ENCODE measurements at places on chromosomes 1 and 21.

DNA sequence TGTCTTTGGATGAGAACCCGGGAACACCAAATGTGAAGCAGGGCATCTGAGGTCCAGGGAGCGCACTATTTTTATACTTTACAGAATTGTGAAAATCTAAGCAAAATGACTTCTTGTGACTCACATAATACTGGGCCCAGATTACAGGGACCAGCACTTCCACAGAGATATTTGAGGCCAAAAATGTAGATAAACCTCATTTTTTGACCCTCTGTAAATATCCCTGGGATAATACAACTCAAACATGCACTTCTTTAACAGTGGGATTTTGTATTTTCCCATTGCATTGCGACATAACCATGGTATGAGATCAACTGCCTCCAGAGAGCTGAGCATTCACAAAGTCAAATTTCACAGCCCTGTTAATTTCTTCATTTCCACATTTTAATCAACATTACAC, 289.4 kb upstream of the ADGRL4 start:
- no peak for DNase-seq

GRCh38 chr1:43938892-43939587, 5.4 kb downstream of the ARTN start:
- no peak for DNase-seq

DNA sequence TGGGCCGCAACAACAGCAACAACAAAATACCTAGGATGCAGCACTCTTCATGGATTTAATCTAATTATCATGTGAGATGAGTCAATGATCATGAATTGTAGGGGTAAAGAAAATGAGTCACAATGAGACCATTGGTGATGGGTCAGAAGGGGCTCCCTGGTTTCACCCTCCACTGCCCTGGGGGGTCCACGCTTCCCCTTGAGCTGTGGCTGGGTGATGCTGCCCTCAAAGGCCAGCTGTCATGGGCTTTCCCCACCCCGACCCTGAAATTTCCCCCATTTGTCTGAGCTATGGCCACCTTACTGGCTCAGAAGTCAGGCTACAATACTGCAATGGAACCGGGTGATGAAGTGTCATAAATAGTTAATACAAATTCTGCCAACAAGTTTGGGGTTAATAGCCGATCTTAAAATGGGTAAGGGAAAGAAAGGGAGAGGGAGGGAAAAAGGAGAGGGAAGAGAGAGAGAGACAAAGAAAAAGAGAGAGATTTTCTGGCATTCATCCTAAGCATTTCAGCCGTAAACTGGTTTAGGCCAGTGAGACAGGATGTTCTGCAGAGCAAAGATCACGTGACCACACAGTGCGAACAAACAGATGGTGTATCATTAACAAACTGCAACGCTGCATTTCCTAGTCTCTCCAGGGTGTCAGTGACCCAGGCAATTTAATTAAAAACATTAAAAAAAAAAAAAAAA, 143.4 kb upstream of the ERRFI1 start:
- DNase-seq = no peak

- DNase-seq = no peak
Measured at GRCh38 chr1:147496044-147496443, 45.3 kb upstream of the BCL9 start.

DNA sequence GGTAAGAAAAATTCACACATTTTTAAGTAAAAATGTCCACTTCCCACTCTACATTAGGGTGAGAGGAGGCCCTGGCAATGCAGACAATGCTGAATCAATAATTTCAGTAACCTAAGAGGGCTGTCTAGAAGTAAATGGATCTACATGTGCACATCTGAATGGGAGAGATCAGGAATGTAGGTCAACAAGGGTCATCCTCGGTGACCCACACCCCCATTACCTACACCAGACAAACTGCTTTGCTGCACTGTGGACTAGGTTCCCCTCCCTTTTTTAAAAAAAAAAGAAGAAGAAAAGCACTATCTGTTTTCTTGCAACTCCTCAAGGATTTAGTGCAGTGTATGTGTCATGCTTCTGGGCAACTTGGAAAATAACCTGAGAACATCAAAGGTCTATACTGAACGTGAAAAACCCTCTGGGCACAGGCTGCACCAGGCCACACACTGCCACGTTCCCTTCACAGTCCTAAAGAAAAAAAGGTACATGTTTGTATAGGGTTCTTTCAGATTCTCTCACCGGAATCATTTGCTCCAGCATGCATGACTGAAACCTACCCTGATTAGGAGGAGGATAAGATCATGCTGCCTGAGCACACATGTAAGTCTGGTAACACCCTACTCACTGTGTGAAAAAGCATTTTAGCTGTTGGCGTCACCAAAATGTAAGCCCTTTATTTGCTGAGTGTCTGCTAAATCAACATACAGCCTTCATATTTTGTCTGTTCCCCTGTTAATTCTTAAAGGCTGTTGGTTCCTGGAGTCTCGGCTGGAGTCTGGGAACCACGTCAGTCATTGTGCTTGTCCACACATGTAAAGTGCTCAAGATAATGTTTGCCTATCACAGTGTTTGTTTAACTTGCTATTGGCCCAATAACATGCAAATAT, 341.0 kb downstream of the SMYD3 start:
- DNase-seq = no peak

- no peak for DNase-seq
Measured at GRCh38 chr1:148352470-148353053, 130.5 kb downstream of the PPIAL4G start.

GRCh38 chr21:29233256-29233546, 65.5 kb upstream of the BACH1 start:
- DNase-seq = no peak

GRCh38 chr21:41304068-41304720, 12.4 kb upstream of the FAM3B start:
- DNase-seq = no peak

DNA sequence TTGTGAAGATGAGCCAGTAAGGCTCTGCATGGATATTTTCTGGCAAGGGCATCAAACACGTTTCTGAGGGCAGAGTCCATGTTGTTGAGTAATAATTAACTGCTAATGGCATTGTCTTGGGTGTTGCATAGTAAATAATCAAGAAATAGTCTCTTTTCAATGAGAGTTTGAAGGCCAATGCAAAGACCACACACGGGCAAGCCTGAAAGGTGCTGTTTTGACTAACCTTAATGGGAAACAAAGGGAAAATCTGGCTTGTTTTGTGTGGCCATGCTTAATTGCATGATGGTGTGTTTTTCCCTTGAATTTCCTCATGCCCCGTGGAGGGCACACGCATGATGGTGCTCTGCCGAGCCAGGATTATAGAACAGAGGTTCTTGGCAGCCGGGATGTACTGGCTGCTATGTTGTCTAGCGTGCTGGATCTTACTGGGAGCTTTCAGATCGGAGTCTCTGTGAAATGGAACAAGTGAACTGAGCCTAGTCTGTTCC, 127.6 kb downstream of the NOS1AP start:
- no peak for DNase-seq

DNA sequence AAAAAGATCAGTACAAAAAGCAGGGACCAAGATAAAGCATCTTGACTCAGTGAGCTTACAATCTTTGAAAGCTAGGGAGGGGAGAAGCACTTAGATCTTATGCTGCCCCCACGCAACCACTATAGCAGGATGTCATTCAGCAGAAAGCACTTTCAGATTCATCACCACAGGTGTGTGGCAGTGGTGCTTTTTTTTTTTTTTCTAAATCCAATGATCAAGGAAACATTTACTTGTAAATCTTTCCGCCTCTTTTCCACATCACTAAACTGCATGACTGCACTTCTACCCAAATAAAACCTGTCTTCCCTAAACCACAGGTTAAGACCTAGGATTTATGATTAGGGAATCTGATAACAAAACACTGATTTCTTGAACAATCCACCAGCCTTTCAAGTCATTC, 154.8 kb downstream of the SLC45A1 start:
- no peak for DNase-seq

- no peak for DNase-seq
Measured at GRCh38 chr1:41500781-41501518, 16.5 kb upstream of the EDN2 start.

DNA sequence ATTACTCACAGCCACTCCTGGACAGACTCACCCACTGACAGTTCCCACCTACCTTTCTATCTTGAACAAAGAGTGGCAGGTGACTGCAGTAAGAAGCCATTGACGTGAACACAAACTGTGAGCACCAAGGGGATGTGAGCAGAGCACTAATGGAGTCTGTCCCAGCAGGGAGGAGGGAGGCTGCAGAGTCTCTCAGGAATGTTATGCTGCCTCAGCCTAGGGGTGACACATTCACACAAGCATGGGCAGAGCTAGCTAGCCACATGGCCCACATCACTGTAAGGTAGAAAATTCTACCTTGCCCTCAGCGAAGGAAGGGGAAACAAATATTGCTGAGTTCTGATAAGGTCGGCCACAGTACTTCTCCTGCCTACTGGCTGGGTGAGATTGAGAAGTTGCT, 56.8 kb upstream of the PTGFRN start:
- DNase-seq = no peak

- peak; percentile 80 for DNase-seq
Measured at GRCh38 chr21:45820171-45821091, 161.1 kb upstream of the COL6A1 start.

DNA sequence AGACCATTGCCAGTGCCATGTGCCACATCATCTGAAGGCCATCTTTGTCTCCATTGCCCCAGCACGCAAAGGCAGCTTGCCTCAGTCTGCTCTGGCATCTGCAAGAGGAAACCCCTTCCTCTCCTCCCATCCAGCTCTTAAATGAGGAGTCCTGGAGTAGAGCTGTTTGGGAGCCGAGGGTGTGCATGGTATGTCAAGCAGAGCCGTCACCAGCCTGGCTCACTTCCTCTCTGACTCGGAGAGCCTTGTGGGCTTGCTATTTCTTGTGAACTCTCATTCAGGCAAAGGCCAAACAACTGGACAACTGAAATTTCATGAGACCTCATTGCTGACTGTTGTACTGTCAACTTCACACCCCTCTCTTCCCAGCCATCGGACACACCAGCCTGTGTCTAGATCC, 143.9 kb downstream of the SIPA1L2 start:
- no peak for DNase-seq

DNA sequence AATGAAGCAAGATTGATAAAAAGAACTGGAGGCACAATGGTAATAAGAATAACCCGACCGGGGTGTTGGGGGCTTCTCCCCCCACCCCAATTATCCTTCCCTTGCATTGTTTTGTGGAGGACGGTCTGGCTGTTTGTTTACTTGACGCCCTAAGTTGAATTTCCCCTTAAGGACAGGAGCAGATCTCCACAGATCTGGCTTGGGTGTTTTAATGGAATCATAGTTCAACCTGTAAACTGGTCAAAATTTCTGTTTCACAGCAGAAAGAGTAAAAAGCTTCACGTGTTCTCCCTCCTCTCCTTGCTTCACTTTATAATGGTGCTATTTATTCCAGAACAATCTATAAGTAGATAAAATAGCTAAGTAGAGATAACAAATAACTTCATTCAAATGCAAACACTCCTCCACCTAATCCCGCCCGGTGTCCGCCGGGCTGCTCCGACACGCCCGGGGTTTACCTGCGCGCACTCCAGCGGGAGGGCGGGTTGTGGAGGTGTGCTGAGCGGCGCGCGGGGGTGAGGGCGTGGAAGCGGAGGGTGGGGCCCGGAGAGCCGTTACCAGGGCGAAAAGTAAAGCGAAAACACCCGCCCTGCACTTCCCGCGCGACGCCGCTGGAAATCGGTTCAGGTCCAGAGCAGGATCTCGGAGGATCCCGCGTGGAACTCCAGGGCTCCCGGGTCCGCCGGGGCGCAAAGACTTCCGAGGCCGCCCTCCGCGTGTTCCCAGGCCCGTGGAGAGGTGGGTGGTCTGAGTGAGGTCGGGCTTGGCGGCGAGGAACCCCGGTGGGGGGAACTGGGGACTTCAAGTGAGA, 2.0 kb upstream of the ATF3 start:
- DNase-seq = no peak

DNA sequence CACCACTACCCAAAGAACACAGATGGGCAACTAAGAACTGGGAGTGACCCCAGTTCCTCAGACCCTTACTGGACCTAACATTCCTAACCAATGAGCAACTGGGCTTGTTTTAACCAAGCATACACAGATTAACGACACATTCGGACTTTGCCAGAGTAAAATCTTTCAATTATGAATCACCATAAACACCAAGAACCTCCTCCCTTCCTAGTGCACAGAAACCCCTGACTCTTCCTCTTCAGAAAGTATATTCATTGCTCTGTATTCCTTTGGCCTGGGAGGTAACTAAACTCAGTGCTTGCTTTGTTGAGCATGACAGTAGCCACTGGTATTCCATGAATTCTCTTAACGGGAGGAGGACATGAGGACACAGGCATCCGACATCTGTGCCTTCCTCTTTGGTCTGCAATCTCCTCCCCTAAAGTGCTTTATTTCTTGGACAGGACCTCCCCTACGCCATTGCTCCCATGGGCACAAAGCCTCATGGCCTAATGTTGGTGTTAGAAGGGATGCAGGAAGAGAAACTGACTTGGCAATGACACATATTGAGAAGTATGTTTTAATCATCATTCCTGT, 42.7 kb downstream of the SEC16B start:
- no peak for DNase-seq

- DNase-seq = no peak
Measured at GRCh38 chr1:205592443-205593003, 39.3 kb downstream of the ELK4 start.

- no peak for DNase-seq
Measured at GRCh38 chr1:27403931-27404330, 11.5 kb downstream of the GPR3 start.

DNA sequence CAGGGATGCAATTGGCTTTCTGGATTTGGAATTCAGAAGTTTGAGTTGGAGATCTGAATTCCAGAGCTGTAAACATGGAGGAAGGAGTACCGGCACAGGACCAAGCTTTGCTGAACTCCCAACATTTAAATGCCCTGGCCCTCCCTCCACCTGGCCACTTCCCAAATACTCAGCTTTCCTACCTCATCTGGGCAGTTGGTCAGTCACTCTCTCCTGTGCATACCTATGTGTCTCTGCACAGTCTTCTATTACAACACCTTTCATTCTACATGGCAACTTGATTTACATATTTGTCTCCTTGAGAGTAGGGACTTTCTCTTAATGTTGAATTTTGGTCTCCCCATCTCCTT, 6.1 kb upstream of the KHDRBS1 start:
- no peak for DNase-seq

DNA sequence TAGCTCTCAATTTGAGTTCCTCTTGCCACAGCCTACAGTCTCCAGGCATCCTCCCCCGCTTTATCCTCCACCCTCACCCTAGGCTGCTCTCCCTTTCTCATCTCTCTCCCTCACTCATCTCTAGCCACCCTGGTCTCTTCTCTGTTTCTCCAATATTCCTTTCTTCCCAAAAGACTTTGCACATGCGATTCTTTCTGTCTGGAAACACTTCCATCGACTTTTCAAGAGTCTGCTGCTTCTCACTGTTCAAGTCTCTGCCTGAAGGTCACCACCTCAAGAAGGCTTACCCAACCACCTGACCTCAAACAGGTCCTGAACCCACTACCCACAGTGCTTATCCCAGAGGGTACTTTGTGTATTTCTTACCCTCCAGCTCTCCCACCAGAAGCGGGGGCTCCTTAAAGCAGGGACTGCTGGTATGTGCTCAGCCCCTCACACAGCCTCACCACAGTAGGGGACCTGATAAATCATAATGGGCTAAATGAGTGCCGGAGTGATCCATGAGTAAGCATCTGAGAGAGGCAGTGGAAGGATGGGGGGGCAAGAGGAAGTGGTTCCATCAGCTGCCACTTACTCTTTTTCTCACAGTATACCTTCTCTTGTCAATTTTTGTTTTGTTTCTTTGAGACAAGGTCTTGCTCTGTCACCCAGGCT, 14.3 kb upstream of the KRTAP19-8 start:
- no peak for DNase-seq

Data from hippocampal formation (tissue), 2 donors.